ENCODE measurements at places on chromosomes 5 and 9.

DNA sequence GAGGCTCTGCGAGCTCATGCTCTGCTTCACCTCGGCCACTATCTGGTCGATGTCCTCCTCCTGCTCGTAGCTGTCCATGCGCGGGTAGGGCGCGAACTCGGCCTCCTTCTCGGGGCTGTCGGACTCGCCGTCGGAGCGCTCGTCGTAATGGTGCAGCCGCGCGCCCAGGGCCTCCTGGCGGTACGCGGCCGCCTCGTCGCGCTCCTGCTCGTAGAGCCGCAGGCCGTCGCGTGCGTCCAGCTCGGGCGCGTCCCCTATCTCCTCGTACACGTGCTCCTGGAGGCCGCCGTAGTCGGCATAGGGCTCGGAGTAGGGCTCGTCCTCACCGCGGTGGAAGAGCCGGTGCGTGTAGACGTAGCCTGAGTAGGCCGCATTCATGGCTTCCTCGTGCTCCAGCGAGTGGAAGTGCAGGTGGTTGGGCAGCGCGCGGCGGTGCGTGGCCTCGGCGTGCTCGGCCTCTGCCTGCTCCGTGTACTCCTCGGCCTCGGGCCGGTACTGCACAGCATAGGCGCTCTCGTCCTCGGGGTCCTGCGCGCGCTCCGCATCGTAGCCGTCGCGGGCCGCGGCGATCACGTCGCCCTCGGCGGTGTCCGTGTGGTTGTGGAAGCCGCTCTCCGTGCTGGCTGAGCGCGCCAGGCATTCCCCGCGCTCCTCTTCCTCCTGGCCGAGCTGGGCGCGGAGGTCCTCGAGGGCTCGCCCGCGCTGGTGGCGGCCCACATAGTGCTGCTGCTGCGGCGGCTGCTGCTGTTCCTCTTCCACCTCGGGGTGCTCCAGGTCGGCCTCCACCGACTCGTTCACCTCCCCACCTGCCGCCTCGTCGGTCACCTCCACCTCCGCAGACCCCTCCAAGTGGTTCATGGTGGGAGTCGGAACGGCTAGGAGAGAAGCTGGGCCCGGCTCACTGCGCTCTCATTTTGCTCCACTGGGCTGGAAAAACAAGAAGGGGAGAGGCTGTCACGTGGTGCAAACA is 155.5 kb downstream of the APBA1 start:
- DNase-seq: no peak

DNA sequence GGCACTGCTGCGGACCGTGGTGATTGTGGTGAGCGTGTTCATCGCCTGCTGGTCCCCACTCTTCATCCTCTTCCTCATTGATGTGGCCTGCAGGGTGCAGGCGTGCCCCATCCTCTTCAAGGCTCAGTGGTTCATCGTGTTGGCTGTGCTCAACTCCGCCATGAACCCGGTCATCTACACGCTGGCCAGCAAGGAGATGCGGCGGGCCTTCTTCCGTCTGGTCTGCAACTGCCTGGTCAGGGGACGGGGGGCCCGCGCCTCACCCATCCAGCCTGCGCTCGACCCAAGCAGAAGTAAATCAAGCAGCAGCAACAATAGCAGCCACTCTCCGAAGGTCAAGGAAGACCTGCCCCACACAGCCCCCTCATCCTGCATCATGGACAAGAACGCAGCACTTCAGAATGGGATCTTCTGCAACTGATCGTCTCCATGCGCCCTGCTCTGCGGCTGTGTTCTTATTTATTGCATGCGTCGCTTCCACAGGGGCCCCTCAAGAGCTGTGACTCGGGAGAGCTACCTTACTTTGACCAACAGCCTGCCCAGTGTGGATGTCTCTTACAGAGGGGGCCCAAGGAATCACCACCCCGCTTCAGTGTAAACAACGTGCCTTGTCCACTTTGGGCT is 10.8 kb downstream of the S1PR3 start:
- DNase-seq: no peak

DNA sequence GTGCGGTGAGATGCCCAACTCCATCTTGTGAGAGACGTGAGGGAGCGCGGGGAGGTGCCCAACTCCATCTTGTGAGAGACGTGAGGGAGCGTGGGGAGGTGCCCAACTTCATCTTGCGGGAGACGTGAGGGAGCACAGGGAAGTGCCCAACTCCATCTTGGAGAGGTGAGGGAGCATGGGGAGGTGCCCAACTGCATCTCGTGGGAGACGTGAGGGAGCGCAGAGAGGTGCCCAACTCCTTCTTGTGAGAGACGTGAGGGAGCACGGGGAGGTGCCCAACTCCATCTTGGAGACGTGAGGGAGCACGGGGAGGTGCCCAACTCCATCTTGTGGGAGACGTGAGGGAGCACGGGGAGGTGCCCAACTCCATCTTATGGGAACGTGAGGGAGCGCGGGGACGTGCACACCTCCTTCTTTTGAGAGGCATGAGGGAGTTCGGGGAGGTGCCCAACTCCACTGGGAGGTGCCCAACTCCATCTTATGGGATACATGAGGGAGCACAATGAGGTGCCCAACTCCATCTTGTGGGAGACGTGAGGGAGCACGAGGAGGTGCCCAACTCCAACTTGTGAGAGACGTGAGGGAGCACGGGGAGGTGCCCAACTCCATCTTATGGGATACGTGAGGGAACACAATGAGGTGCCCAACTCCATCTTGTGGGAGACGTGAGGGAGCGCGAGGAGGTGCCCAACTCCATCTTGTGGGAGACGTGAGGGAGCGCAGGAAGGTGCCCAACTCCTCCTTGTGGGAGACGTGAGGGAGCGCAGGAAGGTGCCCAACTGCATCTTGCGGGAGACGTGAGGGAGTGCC is 235.4 kb downstream of the CACNA1B start:
- DNase-seq: no peak

DNA sequence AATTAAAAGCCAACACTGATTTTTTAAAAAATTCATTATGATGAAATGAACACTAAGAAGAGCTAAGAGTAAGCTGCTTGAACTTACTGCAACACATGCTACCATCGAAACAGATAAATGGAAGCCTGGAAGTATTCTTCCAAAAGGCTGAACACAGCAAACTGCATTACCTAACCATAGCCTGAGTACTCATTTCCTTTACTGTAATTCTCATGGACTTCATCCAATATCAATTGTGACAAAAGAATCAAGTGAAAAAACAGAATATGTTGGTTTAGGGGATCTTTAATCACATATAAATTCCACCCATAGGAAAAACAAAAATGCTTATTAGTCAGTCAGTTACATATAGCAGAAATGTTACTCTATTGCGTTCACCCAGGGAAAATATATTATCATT is 68.5 kb downstream of the DROSHA start:
- no peak for DNase-seq

- no peak for DNase-seq
Observed at GRCh38 chr5:133817456-133817855, 151.0 kb downstream of the C5orf15 start.

DNA sequence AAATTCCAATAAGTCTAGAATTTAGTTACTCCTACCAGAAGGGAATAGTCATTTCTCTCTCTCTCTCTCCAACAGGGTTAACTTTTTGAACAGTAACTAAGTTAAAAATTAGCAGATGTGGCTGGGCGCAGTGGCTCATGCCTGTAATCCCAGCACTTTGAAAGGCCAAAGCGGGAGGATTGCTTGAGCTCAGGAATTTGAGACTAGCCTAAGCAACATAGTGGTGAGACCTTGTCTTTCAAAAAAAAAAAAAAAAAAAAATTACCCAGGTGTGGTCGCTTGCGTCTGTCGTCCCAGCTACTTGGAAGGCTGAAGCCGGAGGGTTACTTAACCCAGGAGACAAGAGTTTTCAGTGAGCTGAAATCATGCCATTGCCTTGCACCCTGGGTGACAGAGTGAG is 639.7 kb downstream of the PTPRD start:
- DNase-seq: no peak

DNA sequence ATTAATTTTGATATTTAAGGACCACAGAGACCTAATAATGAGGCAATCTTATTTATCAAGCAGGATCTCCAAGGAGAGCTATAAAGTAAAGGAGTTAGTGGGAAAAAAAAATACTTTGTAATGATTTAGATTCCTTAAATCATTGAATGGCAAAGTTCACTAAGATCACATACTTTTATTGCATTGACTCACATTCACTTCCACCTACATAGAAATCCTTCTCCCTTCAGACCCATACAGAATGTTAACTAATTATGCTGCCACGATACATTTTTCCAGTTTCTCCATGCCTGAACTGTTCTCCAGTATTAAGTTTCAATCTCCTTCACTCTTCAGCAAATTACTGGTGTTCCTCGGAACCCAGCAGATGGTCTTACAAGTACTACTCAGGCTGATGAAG is 388.7 kb downstream of the EFNA5 start:
- DNase-seq: no peak

- DNase-seq: no peak
Observed at GRCh38 chr5:142235870-142236672, 88.8 kb downstream of the SPRY4 start.

DNA sequence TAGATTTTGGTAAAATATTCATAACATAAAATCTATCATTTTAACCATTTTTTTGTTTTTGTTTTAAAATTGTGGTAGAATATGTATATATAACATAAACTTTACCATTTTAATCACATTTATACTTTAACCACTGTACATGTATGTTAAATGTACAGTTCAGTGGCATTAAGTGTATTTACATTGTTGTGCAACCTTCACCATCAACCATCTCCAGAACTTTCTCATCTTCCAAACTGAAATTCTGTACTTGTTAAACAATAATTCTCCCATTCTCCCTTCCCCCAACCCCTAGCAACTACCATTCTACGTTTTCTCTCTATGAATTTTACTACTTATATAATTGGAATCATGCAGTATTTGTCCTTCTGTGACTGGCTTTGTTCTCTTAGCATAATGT is 11.6 kb downstream of the ANKHD1 start:
- DNase-seq: no peak

- DNase-seq: no peak
Observed at GRCh38 chr5:135505973-135506372, 29.8 kb downstream of the NEUROG1 start.

- no peak for DNase-seq
Observed at GRCh38 chr9:99076483-99077171, 28.3 kb upstream of the TGFBR1 start.

- DNase-seq: no peak
Observed at GRCh38 chr5:56095579-56096102, 100.9 kb upstream of the IL6ST start.

DNA sequence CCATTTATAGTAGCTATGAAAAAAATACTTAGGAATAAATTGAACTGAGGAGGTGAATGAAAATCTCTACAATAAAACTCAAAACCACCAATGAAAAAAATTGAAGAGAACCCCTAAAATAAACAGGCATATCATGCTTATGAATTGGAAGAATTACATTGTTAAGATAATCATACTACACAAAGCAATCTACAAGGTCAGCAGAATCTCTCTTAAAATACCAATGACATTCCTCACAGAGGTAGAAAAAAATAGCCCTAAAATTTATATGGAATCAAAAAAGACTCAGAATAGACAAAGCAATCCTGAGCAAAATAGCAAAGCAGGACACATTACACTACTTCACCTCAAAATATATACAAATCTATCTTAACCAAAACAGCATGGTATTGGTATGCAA is 23.2 kb downstream of the PRDM9 start:
- DNase-seq: no peak

DNA sequence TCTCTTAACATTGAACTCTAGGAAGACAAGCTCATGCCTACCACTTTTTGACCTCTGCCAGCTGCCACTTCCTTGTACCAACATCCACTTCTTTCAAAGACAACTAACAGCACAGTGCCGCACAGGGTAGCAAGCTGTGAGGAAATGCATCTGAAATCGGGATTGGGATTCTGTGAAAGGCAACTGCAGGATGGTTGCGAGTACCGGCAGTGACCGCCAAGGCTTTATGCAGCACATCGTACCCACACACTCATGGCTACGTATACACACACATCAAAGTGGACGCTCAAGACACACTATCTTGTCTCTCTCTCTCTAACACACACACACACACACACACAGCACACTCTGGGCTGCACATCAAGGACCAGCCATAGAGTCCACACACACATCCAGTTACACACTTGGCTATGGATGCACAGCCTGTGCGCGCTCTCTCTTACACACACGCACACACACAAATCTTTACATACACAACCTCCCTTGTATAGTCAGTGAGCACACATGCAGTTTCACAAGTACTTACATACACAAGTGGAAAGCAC is 964 bp downstream of the HTR4 start:
- DNase-seq: no peak

DNA sequence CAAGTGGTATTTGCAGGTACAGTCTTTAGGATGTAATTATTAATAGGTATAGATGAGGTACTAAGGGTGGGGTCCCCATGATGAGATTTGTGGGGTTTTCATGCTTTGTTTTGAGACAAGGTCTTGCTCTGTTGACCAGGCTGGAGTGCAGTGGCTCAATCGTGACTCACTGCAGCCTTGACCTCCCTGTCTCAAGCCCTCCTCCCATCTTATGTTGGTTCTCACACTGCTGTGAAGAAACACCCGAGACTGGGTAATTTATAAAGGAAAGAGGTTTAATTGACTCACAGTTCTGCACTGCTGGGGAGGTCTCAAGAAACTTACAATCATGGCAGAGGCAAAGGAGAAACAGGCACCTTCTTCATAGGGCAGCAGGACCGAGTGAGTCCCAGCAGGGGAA is 217.5 kb downstream of the CDK5RAP2 start:
- no peak for DNase-seq

DNA sequence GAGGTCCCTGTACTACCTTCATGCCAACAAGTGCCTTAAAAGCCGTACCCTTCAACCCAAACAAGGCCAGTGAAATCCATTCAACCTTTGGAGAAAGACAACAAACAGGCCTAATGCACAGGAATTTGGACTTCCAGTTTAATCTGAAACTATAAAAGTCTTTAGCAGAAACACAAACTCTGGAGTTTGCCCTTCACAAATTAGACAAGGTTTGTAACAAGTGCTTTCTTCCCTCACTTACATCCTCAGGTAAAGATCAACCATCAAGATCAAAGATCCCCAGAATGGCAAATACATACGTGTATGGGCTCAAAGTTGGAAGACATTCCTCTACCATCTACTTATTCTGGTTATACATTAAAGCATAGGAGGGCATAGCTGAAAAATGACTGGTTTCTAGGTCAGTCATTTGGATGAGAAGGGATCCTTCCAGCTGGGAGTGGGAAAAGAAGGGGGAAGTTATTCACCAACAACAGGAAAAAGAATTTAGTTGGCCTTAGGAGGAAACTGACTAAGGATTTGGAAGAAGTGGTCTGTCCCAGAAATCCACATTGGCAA is 2.0 kb downstream of the DAB2 start:
- no peak for DNase-seq

- no peak for DNase-seq
Observed at GRCh38 chr5:128303593-128303992, 220.0 kb downstream of the SLC12A2 start.

DNA sequence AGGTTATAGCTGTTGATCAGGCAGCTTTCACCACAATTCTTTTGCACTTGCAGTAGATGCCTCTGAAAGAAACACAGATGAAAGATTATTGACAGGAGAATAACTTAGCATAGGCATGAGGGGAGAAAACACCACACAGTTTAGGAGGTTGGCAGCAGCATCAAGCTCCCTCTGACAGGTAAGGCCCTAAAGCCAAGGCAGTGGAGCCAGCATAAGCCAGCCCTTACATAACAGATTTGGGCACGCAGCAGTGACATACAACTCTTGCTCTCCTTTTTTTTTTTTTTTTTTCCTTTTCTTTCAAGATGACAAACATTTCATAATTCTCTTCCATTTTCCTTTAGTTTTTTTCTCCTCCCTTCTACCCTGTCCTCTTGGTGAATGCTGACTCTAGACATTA is 257.6 kb upstream of the ADAMTSL1 start:
- no peak for DNase-seq

All from activated CD8-positive, alpha-beta memory T cell treated with anti-CD3 and anti-CD28 coated beads for 4 hours (primary cell).